ENCODE measurements at places on chromosomes 7 and 10.

- DNase-seq: no peak
Measured at GRCh38 chr7:110168010-110168409, 922.9 kb upstream of the LRRN3 start.

DNA sequence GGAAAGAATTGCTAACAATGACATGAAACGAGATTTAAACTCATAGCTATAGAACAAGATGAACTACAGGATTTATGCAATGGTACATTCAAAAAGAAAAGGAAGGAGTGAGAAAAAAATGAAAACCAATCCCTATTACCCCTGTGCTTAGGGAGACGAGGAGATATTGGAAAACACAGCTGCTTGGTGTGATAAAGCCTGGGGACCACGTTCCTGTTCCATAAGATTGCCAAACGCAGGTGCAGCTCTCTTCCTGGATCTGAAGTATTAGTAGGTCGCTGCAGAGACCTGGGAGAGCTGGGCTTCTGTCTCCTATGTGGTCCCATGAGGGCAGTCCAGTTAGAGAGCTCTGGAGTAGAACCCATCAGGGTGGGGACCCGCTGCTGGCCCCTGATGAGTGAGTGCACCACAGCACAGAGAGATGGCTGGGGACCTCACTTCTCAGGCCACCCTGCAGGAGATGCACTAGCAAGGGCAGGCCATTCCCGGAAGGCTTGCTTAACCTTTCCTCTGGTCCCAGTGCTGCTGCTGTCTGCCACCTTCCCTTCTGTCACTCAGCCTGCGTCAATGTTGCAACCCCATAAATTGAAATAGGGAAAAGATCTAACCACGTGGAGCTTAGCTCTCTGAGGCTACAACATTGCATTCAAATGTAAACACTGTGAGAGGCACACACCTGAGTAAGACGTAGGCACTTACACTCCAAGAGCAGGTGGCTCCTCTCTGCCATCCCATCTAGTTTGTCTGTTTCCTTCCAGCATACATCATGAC, 57.9 kb downstream of the MTPN start:
- DNase-seq: peak; percentile 78

DNA sequence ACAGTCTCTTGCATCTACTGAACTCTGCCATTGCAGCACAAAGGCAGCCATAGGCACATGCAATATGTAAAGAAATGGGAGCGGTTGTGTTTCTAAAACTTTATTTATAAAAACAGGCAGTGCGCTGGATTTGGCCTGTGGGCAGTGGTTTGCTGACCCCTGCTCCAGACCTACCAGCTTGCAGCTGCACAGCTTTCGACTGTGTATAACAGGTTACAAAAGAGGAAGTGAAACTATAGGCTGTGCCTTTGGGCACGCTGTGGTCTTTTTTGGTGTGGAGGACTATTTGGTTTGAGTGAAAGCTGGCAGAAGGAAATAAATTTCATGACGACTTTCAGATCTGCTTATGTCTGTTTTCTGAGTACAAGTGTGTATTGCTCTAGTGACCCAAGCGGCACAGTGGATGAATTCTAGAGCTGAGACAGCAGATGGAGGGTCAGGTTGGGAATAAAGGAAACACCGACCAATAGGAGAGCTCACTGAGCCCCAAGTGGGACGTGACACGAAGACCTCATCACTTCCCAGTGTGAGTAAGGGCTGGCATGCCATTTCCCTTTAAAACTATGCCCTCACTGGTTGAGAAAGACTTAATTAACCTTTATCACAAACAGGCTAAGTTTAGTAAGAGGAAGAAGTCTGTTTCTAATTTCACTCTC, 152.7 kb downstream of the ANK3 start:
- peak; percentile 19 for DNase-seq

DNA sequence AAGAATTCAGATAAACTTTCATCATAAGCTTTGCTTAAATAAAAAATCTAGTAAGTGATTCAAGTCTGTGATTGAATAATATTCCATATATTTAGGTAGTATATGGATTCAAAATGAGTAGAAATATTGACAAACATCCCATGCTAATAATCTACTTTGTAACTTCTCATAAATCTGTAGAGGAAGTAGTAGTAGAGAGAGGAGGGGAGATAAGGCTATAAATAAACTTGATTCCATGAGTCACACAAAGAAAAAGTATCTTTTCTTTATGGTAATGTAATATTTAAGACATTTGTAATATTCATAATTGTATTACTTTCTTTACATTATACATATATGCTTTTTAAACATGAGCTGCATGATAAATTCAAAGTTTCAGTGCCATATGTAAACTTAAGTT, 25.6 kb upstream of the CD36 start:
- DNase-seq: no peak

All from SJCRH30 (cell line).